ENCODE measurements at places on chromosomes 7 and 10.
A peak's percentile ranks its signal among the peaks of the same experiment; 100 is the strongest.

- DNase-seq = no peak
These were observed 30.4 kb upstream of the PPIF start for GRCh38 chr10:79316671-79317431.

DNA sequence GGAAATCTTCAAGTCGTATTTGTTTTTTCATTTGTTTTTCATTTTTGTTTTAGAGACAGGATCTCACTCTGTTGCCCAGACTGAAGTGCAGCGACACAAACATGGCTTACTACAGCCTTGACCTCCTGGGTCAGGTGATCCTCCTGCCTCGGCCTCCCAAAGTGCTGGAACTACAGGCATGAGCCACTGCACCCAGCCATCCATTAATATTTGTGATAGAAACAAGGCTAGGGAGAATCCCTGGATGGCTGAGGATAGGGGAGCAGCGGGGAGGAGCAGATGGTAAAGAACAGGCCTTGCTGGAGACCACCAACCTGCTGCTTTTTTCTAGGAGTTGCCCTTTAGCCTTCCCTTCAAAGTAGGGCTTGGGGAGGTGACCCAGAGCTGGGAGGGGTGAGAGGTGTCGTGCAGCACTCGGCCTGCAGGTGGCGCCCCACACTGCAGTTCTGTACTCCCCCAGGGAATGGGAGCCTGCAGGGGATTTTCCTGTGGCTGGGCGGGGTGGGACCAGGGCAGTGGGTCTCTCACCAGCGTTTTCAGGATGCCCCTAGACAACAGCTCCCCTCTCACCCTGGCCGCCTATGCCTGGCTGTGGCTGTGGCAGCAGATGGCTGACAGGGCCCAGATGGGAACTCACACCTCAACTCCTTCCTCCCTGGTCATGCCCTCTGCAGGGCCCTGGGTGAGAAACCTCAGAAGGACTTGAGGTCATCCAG lies 12.6 kb upstream of the CDH23 start:
- DNase-seq = peak; percentile 79

DNA sequence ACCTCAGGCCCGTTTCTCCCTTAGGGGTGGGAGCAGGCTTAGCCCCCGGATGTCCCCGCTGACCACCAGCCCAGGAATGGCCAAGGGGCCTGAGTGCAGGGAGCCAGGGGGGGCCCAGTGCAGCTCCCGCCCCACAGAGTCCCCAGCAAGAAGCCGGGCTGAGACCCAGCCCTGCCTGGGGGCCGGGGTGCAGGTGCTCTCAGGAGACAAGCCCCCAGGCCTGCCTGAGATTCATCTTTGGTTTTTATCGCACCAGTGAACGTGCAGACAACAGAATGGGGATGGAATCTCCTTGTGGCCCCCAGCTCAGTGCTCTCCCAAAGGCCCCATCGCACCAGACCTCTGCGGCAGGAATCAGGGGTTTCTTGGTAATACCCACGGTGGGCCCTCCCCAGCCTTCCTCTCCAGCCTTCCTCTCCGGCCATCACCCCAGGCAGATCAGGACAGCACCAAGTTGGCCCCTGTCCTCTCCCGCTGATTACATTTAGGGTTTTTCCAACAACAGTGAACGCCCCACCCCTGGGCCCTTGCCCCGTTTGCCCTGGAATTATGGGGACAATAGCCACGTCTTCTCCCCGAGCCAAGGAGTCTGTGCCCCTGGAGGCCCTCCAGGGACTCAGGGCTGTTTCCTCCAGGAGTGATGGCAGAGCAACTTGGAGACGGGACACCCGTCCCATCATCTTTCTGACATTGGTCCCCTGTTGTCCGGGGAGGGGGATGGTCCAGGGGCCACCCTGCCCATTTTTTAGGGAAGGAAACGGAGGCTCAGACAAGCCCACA lies 22.4 kb downstream of the ADAP1 start:
- DNase-seq = peak; percentile 5

DNA sequence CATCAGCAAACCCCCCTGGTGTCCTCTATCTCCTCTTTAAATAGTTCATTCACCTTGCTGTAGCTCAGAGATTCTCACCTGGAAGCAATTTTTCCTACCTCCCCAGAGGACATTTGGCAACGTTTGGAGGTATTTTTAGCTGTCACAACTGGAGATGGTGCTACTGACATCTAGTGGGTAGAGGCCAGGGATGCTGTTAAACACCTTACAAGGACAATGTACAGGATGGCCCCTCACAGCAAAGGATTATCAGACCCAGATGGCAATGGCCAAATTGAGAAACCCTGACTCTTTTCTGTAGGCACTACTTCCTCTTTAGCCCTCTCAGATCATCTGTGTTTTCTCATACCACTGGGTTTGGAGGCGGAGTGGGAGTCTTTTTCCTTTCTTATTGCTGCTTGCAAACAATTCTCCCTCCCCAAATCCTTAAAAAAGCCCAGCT lies 13.2 kb upstream of the TRA2A start:
- DNase-seq = no peak

DNA sequence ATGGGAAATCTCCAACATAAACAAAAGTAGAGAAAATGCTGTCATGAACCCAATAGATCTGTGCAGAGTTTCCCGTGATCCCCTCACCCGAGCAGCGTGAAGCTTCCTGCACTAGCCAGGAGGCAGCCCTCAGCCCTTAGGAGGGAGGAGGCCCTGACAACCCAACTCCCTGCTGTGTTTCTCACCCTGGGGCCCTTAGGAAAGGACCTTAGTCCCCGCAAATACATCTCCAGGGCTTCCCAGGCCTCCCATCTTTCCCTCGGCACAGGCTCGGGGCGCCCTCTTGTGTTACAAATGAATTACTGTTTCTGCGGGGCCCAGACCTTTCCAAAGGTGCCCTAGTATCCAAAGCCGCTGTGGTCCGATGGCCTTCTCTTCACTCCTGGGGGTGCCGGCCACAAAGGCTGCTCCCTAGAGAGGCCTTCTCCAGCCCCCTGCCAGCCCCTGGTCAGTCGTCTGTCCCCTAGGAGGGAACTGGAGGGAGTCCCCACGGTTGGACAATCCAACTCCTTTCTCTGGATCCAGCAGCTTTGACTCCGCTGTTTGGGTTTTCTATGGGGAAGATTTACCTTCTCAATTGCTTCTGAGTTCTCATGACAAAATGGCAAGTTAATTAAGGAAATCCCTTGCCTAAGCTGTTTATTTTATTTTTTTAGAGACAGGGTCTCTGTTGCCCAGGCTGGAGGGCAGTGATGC lies 49.9 kb upstream of the SH2B2 start:
- DNase-seq = peak; percentile 67

DNA sequence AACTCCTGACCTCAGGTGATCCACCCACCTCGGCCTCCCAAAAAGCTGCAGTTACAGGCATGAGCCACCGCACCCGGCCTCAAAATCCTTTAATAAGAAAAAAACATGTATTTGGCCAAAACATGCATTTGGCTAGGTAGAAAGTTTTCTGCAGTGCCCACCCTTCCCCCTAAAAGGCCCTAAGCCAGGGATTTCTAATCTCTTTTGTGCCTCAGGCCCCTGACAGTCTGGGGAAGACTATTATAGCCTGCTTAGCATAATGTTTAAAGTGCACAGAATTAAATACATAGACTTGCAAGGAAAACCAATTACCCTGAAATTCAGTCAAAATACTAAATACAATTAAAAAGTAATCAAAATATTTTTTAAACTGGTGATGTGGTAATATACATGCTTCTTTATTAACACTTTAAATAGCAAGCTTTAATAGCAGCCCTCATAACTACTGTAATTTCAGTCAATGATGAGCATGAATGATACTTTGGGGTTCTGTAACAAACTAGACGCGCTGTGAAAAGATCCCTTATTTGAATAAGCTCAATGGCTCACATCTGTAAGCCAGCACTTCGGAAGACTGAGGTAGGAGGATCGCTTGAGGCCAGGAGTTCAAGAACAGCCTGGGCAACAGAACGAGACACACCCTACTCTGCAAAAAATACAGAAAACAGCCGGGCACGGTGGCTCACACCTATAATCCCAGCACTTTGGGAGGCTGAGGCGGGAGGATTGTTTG lies 29.9 kb downstream of the SPDYE6 start:
- no peak for DNase-seq

Measured in transverse colon (tissue), 4 donors.